ENCODE measurements at places on chromosomes 6 and 20. TPM values are rescaled to one million over a fixed set of nuclear protein-coding genes. Genes with fewer than 3 reads are reported as not detected.
A peak's percentile ranks its signal among the peaks of the same experiment; 100 is the strongest.

DNA sequence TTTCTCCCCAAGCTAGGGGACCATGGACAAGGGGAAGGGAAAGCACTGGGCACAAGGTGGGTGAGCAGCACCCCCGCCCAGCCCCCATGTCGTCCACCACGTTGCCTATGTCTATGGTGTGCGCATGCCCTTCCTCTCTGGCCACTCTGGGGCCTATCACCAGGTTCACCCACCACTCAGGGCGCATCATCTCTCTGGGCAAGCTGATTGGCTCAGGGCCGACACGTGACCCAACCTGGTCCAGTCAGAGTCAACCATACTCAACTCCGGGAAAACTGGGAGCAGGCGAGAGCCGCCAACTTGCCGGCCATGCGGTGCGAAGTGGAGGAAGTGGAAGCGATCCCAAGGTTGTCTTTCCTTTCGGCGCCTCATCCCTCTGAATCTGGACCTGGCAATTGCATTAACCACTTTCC, 25.9 kb downstream of the ACSS1 start:
- no peak for DNase-seq

ZFP57 gene
- total RNA-seq = 2.7 TPM

- no peak for DNase-seq
Measured at GRCh38 chr6:55913228-55914195, 38.1 kb upstream of the BMP5 start.

RCAN2 gene
- total RNA-seq = 4.6 TPM

- DNase-seq = no peak
Measured at GRCh38 chr6:1263039-1263849, 48.7 kb upstream of the FOXQ1 start.

MUC22 gene
- not detected for total RNA-seq

GRCh38 chr6:10690651-10691445, 3.6 kb downstream of the C6orf52 start:
- DNase-seq = no peak

GRCh38 chr6:43803055-43803782, 33.2 kb downstream of the VEGFA start:
- DNase-seq = no peak

GRCh38 chr20:24994470-24995368, 2.2 kb upstream of the APMAP start:
- DNase-seq = peak; percentile 87

DNA sequence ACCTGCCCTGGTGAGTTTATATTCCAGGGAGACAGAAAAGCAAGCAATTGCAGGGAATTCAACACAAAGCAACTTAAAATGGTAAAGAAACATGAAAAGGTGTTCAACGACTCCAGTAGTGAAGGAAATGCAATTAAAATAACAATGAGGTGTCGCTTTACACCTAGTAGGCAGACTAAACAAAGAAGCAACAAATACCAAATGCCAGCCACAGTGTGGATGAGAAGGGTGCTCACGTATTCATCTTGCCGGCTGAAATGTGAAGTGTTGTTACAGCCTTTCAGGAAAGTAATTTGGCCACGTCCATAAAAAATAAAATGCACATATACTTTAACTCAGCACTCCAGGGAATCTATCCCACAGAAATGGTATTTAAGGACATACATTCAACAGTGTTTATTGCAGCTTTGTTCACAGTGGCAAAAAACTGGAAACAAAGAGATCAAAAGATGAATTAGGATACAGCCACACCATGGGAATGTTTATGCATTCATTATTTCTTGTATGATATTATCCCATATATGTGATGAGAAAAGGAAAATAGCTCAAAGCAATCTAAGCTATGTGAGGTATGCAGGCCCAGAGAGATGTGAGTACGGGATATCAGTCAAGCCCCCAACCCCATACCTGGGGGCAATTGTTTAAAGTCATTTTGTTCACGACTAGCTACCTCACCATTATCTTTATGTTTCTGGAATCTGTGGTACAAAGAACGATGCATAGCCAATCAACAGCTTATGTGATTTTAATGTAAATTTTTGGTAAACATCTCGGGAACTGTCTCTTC, 266.0 kb upstream of the SOX4 start:
- no peak for DNase-seq

GRCh38 chr6:113733381-113733780, 123.8 kb upstream of the MARCKS start:
- DNase-seq = no peak

Measured in omental fat pad (tissue), 4 donors.